ENCODE measurements at places on chromosomes 3 and 15.

DNA sequence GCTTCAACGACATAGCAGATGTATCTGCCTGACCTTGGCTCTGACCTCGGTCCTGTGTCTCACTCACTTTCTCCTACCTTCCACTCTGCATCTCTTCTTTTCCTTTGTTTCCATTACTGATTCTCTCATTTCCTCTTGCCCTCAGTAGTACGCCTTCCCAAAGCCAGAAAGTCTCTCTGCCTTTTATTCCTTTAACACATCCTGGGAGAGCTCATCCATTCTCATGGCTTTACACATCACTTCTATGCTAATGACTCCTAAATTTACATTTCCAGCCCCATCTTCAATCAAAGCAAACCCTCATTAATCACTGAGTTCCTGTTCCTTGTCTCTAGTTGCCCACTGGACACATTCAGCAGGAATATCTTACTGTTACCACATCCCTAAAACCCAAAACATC, 938.6 kb downstream of the NTRK3 start:
- H3K4me3 ChIP-seq: no peak overlapping the region
- H3K27ac ChIP-seq: no peak overlapping the region
- DNase-seq: no peak
- H3K27me3 ChIP-seq: no peaks in the 10 kb centered on the region
- H3K36me3 ChIP-seq: no peaks in the 10 kb centered on the region
- no peaks in the 10 kb centered on the region for H3K4me1 ChIP-seq

GRCh38 chr3:83034806-83035703, 1273.6 kb upstream of the GBE1 start:
- H3K27ac ChIP-seq: no peak overlapping the region
- H3K27me3 ChIP-seq: no peaks in the 10 kb centered on the region
- H3K4me3 ChIP-seq: no peak overlapping the region
- DNase-seq: no peak
- H3K4me1 ChIP-seq: peaks cover 5% of the 10 kb centered on the region

DNA sequence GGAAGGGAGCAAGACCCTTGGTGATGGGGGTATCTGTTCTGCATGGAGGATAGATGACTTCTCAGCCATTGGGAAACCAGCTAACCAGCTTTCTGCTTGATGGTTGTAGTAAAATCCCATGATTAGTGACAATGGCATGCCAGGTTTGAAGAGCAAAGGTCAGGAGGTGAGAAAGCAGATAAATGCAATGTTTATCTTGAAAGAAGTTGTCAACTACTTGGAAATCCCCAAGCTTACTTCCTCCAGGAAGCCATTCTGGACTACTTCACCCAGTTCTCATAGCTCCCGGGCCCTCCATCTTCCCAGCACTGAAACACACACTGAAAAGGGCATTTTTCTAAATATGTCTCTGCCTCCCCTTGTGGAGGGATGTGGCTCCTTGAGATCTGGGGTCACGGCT, 51.3 kb downstream of the SMAD3 start:
- no peak overlapping the region for H3K27ac ChIP-seq
- DNase-seq: peak; percentile 67
- no peaks in the 10 kb centered on the region for H3K27me3 ChIP-seq
- H3K4me3 ChIP-seq: no peak overlapping the region
- peaks cover 17% of the 10 kb centered on the region for H3K4me1 ChIP-seq
- H3K36me3 ChIP-seq: peaks cover 3% of the 10 kb centered on the region

DNA sequence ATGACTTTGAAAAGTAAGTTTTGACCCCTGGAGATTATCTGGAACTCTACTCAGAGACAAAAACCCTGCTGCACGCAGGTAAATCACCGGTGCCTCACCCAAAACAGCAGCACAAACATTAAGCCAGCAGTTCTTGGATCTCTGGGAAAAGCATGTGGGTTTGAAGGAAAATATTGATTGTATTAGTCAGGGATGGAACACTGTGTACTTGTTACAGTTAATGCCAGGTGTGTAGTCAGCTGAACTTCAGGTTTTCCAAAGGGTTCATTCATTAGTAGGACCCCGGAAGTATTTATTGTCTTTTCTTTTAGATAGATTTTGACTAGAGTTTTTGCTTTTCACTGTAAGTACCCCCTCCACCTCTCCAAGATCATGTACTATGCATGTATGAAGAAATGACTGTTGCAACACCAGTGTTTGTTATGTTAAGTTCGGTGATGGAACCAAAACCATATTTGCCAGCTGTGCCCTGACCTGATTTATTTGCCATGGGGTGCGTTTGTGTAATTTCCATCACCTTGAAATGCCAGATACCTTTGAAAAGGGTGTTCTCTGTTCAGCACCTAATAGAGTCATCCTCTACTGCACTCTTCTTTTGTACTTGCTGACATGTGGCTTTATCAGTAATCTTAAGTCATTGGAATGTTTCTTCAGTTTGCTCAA, 14.5 kb downstream of the ARHGEF26 start:
- H3K4me1 ChIP-seq: no peaks in the 10 kb centered on the region
- no peaks in the 10 kb centered on the region for H3K36me3 ChIP-seq
- no peak overlapping the region for H3K4me3 ChIP-seq
- no peak for DNase-seq
- H3K27me3 ChIP-seq: no peaks in the 10 kb centered on the region

- peak; percentile 29 for DNase-seq
- H3K27me3 ChIP-seq: no peaks in the 10 kb centered on the region
- H3K4me1 ChIP-seq: no peaks in the 10 kb centered on the region
- no peak overlapping the region for H3K27ac ChIP-seq
- H3K36me3 ChIP-seq: no peaks in the 10 kb centered on the region
Observed at GRCh38 chr15:48112242-48112641, 8.5 kb upstream of the SLC24A5 start.

DNA sequence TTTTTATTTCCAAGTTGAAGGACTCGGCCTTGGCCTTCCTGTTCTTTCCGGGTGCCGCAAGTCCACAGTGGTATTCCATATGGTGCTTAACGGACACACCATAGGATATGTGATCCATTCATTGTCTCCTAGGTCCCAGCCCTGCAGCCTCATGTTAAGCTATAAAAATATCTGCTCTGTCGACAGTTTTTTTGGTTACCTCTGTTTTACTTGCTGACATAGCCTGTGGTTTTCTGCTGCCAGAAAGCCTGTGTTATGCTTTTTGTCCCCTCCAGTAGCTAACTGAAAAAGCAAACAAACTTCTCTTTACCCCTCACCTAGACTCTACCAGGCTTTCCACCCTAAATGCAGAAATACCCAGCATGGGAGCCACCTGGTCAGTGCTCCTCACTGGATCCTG, 5.3 kb downstream of the INAFM2 start:
- peaks cover 4% of the 10 kb centered on the region for H3K36me3 ChIP-seq
- peak; percentile 51 for DNase-seq
- H3K27ac ChIP-seq: peak overlapping the region; percentile 95
- H3K4me1 ChIP-seq: peaks cover 31% of the 10 kb centered on the region

GRCh38 chr3:183626877-183627594, 8.4 kb upstream of the KLHL24 start:
- H3K36me3 ChIP-seq: no peaks in the 10 kb centered on the region
- H3K4me3 ChIP-seq: no peak overlapping the region
- H3K4me1 ChIP-seq: no peaks in the 10 kb centered on the region

GRCh38 chr3:184642631-184643285, 69.1 kb downstream of the MAGEF1 start:
- no peak for DNase-seq
- H3K4me3 ChIP-seq: no peak overlapping the region
- H3K27me3 ChIP-seq: peaks cover 47% of the 10 kb centered on the region
- H3K27ac ChIP-seq: no peak overlapping the region
- peaks cover 4% of the 10 kb centered on the region for H3K4me1 ChIP-seq

GRCh38 chr15:31177951-31178350, 76.4 kb upstream of the TRPM1 start:
- no peak overlapping the region for H3K4me3 ChIP-seq
- no peak for DNase-seq
- no peaks in the 10 kb centered on the region for H3K27me3 ChIP-seq
- H3K4me1 ChIP-seq: no peaks in the 10 kb centered on the region

DNA sequence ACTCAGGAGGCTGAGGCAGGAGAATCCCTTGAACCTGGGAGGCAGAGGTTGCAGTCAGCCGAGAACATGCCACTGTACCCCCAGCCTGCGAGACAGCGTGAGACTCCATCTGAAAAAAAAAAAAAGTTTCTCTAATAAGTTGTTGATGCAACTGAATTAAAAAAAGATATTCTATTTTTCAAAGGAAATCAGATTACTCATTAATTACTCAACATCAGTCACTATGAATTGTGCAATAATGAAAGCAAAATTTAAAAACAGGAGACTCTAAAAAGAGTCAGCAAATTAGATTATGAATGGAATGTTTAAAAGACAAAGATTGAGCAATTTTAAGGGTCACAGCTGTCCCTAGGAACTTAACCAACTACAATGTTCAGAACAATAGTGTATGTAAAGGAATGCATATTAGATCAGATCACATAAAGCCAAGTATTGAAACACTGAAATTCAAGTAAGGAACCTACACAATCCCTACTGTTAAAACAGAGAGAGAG, 60.2 kb upstream of the SLC4A7 start:
- peak; percentile 25 for DNase-seq
- H3K4me1 ChIP-seq: peaks cover 1% of the 10 kb centered on the region
- H3K4me3 ChIP-seq: no peak overlapping the region
- H3K27ac ChIP-seq: no peak overlapping the region
- H3K36me3 ChIP-seq: no peaks in the 10 kb centered on the region
- no peaks in the 10 kb centered on the region for H3K27me3 ChIP-seq

DNA sequence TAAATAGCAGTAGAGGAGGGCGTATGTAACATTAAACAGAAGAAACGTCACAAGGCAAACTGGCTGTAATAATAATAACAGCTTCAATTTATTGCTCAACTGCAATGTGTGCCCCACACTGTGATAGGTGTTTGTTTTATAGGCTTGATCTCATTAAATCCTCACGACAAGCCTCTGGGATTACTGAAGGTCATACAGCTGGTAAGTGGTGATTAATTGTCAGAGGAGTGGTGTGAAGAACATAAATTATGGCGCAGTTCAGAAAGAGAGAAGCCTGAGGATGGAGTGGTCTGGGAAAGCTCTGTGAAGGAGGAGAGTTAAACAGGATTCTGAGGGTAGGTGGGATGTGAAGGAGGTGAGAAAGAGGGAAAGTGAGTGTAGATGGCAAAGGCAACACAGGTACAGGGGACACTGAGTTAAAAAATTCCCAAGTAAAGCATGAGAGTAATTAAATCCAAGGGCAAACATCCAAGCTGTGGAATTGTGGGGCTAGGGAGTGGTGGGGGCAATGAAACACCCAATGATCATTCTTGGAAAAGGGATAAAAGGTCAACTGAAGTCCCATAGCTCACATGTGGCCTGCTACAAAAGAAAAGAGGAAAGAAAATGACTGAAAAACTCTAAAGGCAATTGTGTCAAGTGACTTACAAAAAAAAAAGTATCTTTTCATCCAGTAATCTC, 16.5 kb upstream of the GLCE start:
- H3K4me1 ChIP-seq: peaks cover 2% of the 10 kb centered on the region
- no peak overlapping the region for H3K27ac ChIP-seq
- peaks cover 71% of the 10 kb centered on the region for H3K27me3 ChIP-seq
- DNase-seq: no peak
- H3K36me3 ChIP-seq: no peaks in the 10 kb centered on the region

GRCh38 chr3:24538891-24539290, 44.2 kb upstream of the THRB start:
- no peak for DNase-seq
- H3K27ac ChIP-seq: no peak overlapping the region
- H3K4me3 ChIP-seq: no peak overlapping the region
- H3K27me3 ChIP-seq: no peaks in the 10 kb centered on the region

DNA sequence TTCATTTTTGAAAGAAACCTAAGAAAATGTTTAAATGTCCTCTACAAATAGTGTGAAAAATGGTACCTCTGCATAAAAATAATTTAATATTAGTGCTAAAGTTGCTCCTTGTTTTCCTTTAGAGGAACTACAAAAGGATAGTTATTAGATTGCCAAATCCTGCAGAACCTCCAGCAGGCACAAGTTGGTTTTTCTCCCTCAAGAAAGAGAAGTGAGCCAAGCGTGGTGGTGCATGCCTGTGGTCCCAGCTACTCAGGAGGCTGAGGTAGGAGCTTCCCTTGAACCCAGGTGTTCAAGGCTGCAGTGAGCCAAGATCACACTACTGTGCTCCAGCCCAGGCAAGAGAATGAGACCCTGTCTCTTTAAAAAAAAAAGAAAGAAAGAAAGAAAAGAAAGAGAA, 85.1 kb upstream of the TSEN2 start:
- peaks cover 26% of the 10 kb centered on the region for H3K36me3 ChIP-seq
- no peak overlapping the region for H3K27ac ChIP-seq
- peaks cover 2% of the 10 kb centered on the region for H3K4me1 ChIP-seq
- H3K4me3 ChIP-seq: no peak overlapping the region
- no peak for DNase-seq
- no peaks in the 10 kb centered on the region for H3K27me3 ChIP-seq

GRCh38 chr15:42130246-42130986, 26.0 kb downstream of the PLA2G4F start:
- H3K27me3 ChIP-seq: peaks cover 35% of the 10 kb centered on the region
- H3K27ac ChIP-seq: no peak overlapping the region
- DNase-seq: no peak
- H3K4me3 ChIP-seq: no peak overlapping the region
- no peaks in the 10 kb centered on the region for H3K36me3 ChIP-seq
- H3K4me1 ChIP-seq: peaks cover 8% of the 10 kb centered on the region

DNA sequence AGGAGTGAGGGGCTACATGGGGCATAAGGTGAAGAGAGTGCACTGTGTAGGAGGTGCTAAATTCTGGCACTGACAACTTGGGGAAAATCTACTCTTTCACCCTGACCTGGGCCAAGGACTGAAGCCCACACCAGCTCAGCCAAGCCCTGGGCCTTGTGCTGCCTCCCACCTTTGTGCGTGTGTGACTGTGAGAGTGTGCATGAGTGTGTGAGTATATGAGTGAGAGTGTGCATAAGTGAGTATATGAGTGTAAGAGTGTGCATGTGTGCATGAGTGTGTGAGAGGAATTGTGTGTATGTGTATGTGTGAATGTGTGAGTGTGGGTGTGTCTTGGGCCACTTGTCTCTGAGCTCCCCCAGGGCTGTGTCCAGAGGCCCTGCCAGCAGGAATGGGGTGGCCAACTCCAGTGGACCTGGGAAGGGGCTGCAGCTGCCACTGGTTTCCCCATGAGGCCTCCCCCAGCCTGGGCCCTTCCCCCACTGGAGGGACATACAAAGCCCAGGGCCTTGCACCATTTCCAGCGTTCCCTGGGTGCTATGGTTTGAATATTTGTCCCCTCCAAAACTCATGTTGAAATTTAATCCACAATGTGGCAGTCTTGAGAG, 15.2 kb downstream of the C3orf22 start:
- H3K27ac ChIP-seq: no peak overlapping the region
- DNase-seq: no peak
- no peak overlapping the region for H3K4me3 ChIP-seq
- H3K36me3 ChIP-seq: no peaks in the 10 kb centered on the region
- peaks cover 24% of the 10 kb centered on the region for H3K4me1 ChIP-seq

Measured in mesenchymal stem cell (in vitro differentiated cells and primary cell).